ENCODE measurements at places on chromosomes 2 and 18.

DNA sequence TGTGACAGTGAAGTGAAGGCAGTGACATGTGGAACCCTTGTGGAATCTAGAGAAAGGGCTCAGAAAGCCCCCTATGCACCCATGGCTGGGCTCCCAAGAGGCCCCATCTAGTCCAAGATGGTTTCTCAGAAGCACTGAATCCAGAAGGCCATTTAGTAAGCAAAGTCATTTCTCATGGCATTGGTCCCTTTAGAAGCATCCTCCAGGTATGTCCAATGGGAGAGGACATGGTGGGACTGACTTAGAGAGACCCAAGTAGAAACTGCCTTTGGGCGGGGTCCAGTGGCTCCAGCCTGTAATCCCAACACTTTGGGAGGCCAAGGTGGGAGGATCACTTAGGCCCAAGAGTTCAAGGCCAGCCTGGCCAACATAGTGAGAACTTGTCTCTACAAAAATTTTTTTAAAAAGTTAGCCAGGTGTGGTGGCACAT lies 72.5 kb upstream of the RMDN2 start:
- DNase-seq, result no peak

DNA sequence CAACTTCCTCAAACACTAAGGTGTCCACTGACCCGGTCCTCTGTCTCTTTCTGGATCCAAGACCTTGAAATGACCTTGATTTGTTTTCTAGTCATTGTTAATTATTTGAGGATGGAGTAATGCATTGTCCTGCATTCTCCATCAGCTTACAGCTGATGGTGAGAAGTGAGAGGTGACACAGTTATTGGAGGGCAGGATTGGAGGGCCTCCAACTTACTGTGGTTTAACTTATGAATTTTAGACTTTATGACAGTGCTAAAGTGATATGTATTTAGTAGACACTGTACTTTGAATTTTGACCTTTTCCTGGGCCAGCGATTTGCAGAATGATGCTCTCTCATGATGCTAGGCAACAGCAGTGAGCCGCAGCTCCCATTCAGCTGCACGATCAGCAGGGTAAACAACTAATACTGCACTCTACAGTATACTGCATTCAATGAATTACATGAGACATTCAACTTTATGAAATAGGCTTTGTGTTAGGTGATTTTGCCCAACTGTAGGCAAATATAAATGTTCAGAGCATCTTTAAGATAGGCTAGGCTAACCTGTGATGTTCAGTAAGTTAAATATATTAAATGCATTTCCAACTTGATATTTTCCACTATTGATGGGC lies 200.0 kb upstream of the MEX3C start:
- no peak for DNase-seq

GRCh38 chr2:88429929-88430328 lies 22.6 kb downstream of the FOXI3 start:
- no peak for DNase-seq

DNA sequence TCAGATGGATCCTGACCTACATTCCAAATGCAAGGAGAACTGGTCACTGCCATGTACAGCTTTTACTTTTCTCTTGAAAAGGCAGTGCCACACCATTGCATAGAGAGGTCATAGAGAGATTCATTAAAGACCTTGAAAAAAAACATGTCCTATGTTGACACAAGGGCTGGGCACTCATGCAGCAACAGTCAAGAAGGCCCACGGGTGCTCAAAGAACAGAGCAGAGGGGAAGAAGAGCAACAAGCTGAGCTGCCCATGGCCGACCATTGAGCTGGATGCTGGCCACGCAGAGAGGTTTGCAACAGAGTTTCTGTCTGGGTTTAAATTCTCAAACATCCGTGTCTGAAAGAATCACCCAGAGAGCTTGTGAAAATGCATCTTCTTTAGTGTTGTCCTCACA lies 99.1 kb downstream of the ADD2 start:
- DNase-seq, result no peak

GRCh38 chr2:121721926-121722325 lies 14.7 kb downstream of the NIFK start:
- DNase-seq, result peak; percentile 88

DNA sequence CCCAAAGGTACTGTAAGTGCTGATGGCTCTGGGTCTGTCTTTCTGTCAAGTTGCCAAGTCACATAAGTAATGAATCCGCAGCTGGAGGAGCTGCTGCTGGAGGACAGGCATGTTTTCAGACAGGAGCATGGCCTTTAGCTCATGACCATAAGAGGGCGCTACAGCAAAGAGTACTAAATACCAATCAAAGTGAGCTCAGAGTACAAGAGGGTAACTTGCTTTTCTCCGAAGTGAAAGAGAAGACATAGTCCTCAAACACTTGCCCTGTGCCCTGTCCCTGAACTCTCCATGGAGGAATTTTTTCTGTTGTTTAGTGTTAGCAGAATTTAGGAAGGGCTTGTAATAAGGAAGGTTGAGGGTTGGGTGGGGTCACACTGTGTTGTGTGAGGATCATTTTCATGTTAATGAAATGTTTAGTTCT lies 58.0 kb upstream of the EML6 start:
- DNase-seq, result no peak

DNA sequence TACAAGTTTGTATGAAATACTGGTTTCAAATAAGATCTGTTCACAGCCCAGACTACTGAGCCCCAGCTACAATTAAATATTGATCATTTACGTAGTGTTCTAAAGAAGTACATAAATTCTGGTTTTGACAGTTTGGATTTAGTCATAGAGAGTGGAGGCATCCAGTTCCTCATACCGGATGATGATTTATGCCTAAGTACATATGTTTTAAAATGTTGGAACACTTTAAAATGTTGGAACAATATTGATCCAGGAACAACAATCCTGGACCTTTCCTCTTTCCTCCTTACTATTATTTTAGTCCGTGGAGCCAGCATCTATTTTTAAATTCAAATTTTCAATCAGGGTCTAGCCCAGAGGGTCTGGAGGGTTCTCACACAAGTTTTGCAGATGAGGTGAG lies 22.8 kb upstream of the TTN start:
- no peak for DNase-seq

DNA sequence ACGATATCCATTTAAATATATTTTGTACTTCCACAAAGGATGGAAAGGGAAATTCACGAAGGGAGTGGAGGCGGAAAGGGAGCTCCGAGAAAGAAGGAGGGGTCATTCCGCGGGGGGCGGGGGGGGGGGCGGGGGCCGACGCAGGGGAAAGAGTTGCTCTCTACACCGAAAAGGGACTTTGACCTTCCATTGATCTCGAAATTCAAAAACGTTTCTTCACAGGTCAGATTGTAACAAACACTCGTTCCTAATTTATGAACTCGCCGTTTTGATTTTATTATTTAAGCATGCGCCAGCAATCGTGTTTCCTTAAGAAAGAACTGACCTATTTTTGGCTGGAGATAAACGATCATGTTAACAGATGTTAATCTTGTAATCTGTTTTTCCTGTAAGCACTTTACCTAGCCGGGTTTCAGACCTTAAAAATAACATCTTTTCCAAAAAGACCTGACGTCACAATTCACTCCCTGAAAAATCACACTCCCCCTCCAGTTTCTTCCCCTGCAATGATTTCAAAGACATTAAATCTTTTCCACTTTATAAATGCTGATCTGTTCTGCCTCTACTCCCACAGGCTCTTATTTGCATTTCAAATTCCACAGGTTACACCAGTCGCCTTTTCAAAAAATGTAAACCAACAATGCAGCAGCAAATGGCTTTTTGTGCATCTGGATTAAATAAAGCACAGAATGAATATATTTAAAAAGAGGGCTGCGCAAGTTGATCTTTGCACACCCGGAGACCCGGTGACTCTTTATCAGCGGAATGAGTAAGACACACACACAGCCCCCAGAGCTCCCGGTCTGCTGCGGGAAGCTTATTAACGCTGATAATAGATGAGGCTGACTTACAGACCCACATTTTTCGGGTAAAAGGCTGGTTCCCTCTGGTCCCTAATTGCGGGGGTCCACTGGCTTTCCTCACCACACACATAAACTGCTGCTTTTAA lies 1.6 kb downstream of the ZNF516 start:
- no peak for DNase-seq

- DNase-seq, result no peak
Observed at GRCh38 chr18:21146016-21146415, 34.4 kb upstream of the ROCK1 start.

- DNase-seq, result no peak
Observed at GRCh38 chr2:71813807-71814470, 333.7 kb downstream of the CYP26B1 start.

DNA sequence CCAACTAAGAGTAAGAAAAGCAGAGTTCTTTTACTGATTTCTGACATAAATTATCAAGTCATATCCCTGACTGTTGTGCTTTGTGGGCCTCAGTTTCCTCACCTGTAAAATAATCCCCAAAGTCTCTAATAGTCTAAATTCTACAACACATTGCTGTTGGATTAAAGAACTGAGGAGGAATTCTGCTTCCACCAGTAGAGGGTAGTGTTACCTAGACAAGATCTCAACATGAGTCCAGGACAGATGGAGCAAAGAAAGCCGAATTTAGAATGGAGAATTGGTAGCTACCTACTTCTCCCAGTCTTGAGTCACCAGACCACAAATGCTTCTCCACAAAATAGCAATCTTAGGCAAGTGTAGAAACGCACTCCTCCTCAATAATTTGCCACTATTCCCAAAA lies 462.5 kb upstream of the FSHR start:
- DNase-seq, result no peak

GRCh38 chr2:122389694-122390093 lies 634.2 kb downstream of the TSN start:
- DNase-seq, result no peak

- no peak for DNase-seq
Observed at GRCh38 chr2:215188078-215188477, 49.7 kb upstream of the ABCA12 start.

- no peak for DNase-seq
Observed at GRCh38 chr2:175025946-175026345, 20.8 kb upstream of the CHN1 start.

GRCh38 chr2:100756704-100757103 lies 63.2 kb upstream of the NPAS2 start:
- DNase-seq, result no peak

DNA sequence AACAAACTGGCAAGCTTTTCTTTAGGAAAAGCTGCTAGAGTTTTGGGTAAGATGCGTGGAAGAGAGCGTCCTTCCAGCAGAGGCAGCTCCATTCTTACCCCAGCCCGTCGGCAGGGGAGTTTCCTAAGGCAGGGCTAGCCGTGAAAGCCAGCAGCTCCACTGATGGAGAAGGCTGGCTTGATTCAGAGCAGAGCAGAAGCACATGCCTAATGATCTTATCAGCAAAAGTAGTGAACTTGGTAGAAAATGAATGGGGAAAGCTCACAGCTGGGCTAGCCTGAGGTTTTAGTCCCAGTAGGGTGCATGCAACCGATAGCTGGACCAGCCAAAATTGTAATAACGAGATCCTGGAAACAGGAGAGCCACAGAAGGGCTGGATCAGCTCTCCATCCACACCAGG lies 20.8 kb downstream of the LAMA1 start:
- no peak for DNase-seq

GRCh38 chr18:76457475-76457874 lies 37.6 kb downstream of the ZNF516 start:
- no peak for DNase-seq

- no peak for DNase-seq
Observed at GRCh38 chr18:32915516-32915915, 142.7 kb upstream of the KLHL14 start.

DNA sequence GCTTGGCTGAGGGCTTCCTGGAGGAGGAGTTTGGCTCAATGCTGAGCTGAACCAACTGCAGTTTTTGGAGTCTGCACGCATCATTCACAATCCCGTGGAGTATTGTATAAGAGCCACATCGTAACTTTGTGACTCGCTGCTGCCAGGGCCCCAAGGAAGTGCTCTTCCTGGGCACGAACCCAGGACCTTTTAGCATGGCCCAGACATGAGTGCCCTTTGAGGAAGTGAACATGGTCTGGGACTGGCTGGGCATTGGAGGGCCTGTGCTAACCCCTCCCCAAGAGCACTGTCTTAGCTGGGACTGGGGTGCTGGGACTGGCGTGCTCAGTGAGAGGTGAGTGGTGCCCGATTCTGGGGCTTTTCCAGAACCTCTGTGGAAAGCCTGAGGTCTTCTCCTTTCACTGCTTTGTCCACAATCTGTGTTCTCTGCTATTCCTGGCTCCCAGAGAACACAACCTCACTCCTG lies 88.6 kb downstream of the LIPG start:
- DNase-seq, result no peak

GRCh38 chr2:16254356-16254965 lies 314.1 kb downstream of the MYCN start:
- DNase-seq, result no peak

- no peak for DNase-seq
Observed at GRCh38 chr18:77124452-77124922, 8.1 kb downstream of the MBP start.

DNA sequence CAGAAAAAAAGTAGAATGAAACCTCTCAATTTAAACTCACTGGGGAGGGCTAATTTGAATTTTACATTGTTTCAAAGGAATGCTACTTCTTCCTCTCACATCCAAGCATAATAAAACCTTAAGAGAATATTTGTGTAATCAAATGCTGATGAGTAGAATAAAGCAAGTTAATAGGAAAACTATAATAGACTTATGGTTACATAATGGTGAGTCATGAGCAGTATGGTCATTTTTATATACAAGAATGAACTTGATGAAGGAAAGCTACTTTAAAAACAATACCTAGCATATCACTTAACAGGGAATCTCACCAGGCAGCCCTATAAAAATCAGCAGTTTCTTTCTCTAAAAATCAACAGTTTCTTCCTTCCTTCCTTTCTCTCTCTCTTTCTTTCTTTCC lies 80.3 kb downstream of the VSNL1 start:
- no peak for DNase-seq

DNA sequence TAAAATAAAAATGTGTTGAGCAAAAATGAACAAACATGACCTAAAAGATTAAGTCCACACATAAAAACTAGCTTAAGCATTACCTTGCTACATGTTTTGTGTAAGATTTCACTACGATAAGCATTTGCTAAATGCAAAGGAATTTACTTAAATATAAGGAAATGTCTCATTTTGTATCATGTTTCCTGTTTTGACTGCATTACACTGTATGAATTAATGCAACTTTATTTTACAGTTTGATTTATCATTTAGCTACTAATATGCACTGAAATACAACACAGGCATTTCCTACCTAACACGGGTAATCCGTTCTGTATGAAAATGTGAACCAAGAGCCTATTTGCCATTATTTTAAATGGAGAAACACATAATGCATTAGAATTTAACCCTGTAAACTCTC lies 1076.5 kb upstream of the DDX18 start:
- DNase-seq, result no peak

- DNase-seq, result no peak
Observed at GRCh38 chr18:9356976-9357375, 22.4 kb downstream of the TWSG1 start.

- DNase-seq, result no peak
Observed at GRCh38 chr2:6723865-6724604, 141.7 kb downstream of the CMPK2 start.

Data from GM04503 (cell line).